Spinal cord (tissue), 10 donors: ENCODE measurements at places on chromosomes 16 and 17.

DNA sequence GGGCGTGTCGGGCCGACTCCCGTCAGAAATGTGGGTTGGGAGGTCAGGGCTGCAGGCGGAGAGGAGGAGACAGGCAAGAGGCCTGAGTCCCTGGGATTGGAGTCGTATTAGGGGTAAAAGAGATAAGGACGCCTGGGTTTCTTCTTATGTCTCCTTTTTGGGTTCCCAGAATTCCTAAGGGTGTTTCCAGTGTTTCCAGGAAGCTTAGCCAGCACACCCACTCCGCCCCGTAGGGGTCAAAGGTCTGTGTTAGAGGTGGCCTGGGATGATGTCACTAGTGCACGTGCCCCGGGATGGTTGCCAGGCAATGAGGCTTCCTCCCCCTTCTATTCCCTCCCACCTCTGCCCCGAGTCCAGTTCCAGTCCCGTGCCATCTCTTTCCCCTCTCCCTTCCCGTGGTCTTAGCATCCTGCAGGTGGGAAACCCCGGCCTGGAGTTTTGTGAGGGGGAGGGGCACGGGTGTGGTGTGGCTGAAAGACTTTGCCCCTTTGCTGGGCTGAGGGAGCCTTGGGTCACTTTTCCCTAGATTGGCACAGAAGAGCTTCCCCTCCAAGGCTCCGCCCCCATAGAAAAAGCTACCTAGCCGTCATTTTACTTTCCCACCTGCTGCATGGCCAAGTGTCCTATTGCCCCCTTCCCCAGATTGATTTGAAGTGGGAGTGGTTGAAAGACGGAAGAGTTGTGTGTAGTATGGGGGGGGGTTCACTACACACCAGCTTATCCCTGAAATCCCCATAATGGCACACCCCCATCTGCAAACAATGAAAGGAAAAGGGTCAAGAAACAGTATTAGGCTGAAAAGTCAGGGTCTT lies 2.8 kb downstream of the KDM6B start:
- peak; percentile 97 for DNase-seq

- no peak for DNase-seq
Measured at GRCh38 chr16:56691885-56692284, 9.6 kb downstream of the MT1X start.

- DNase-seq, result no peak
Measured at GRCh38 chr17:44915321-44915726, at the start of gene GFAP. TSS of gene GFAP (minus strand) at chr17:44915500. CDS start at chr17:44915486, 14 bp downstream.

- DNase-seq, result no peak
Measured at GRCh38 chr16:10245002-10245401, 62.8 kb upstream of the GRIN2A start.

DNA sequence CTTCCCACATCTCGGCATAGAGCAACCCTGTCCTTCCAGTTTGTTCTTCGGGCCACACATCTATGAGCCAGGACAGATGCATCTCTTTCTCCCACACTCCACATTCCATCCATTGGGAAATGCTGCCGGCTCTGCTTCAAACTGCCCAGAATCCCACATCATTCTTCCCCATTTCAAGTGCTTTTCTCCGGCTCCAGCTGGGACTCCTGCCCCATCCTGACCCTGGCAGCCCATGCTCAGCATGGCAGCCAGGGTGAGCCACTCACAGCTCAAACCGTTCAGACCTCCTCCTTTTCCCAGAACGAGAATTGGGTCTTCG lies 132.8 kb upstream of the SDK2 start:
- DNase-seq, result no peak
